Skin of body (tissue), 3 donors: ENCODE measurements at places on chromosomes 1 and 21. TPM values are rescaled to one million over a fixed set of nuclear protein-coding genes. Genes with fewer than 3 reads are reported as not detected.

MMEL1 gene
- total RNA-seq, result 1.3 TPM

ESPN gene
- 6.4 TPM for total RNA-seq

VTCN1 gene
- total RNA-seq, result 6.5 TPM

DNA sequence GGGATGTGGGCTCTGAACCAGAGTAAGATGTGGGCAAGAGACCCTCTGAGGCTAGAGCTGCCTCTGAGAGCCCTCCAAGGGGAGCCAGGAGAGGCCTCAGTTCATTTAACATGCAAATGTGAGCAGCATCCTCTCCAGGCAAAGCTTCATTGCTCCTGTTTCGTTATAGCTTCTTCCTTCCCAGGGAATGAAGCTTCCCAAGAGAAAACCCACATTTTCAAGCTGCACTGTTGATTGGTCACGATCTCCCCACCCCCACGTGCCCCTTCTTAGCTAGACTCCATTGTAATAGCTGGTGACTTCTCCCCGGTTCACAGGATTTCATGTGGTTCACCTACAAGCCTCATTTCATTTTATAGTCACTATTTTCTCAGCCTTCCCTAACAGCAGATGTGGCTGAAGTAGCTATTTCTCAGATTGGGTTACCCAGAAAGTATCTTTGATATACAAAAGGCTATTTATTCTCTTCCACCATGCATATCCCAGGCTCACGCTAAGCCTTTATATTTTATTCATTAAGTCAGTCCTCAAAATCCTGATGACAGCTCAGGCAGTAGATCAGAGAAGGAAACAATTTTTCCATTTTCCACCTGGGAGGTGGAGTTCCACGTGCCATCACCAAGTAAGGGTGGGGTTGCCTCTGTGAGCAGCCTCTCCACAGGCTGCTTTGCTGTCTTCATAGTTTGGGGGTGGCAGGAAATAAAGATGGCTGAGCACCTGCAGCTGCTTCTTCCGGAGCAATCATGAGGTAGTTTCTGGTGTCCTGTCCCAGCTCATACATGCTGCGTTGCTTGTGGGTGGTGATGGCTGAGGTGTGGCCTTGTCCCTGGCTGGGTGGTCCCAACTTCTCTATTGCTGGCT lies 178.3 kb upstream of the RAB4A start:
- DNase-seq, result no peak
